Stimulated activated CD4-positive, alpha-beta T cell treated with anti-CD3 and anti-CD28 coated beads, Interleukin-15, amount 100 ng/mL, for 24 hours (primary cell): ENCODE measurements at places on chromosomes 2 and 18.
A peak's percentile ranks its signal among the peaks of the same experiment; 100 is the strongest.

DNA sequence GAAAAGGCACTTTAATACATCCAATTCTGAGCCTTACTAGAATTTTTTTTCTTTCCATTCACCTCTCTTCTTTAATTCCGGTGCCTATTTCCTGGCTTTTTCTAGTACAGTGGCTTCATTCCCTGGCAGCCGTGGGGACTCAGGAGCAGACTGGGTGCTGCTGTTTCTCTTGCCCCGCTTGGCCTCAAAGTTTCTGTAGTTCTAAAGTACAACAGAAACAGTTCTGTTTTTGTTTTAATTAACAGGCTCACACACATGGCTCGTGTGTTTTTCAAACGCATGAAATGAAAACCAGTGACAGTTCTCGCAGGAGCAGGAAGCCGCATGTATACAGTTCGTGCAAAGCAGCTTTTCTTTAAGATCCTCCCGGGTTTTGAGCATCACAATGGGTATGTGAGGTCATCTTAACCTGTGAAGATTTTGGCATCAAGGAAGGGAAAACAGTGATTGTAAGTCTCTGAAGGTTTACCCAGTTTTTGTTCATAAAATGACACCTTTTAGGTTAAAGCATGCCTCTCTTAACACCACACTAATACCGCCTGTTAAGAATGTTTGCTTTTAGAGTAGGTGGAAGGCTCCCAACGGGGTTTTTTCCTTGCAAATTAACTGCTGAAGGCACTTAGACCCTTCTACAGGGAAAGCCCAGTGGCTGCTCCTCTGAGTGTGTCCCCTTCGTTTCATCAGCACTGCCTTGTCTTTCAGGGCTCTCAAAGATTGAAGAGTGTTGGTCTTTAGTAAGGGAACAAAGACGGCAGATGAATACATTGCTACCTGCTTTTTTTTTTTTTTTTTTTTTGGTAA, 5.8 kb downstream of the FZD7 start:
- DNase-seq: no peak

GRCh38 chr2:37558623-37559022, 112.8 kb downstream of the CDC42EP3 start:
- DNase-seq: no peak

DNA sequence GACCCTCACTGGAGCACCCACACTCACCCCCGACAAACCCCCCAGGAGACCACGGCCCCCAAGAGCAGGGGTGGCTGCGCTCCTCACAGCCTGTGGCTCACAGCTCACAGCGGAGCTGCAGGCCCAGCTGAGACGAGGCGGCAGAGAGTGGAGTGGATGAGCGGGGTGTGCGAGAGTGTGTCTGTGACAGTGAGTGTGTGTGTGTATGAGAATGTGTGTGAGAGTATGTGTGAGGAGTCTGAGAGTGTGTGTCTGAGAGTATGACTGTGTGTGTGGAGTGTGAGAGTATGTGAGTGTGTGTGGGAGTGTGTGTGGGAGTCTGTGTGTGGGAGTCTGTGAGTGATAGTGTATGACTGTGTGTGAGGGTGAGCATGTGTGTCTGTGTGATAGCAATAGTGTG, 55.3 kb upstream of the ID2 start:
- no peak for DNase-seq

DNA sequence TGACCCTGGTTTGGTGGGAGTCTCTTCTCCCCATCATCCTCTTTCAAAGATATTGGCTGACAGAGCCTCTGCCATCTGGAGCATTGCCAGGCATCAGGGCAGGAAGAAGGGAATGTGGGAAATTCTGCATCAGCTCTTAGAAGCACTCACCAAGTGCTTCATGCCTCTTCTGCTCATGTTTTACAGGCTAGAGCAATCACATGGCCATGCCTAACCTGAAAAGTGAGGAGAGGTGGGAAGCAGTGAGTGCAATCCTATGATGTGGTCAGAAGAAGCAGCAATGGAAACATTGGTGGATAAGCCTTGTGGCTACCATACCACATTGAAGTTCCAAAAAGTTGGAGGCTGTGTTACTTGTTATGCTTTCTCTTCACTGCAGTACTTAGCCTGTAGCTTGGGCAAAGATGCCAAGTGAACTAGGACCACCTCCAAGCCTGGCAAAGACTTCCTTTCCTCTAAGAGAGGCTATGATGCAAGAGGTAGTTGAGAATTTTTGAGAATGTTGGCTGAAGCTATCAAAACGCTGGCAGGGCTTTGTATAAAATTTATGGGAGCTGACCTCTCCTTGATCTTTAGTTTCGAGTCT, 64.1 kb downstream of the BCL2L11 start:
- no peak for DNase-seq

DNA sequence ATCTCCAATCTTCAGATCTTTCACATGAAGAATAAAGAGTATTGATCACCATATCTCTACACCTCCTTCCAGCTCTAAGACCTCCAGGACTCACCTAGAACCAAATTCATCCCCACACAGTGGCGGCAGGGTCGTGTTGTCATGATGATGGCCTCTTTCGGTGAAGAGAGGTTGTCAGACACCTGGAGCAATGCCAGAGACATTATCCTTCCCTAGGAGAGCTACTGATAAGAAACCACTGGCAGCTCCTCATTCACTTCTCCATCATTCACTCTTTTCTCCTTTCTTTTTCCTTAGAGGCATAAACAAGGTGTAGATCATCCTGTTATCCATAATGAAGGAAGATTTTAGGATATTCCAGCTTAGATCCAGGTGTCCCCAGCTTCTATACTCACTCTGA, 197.9 kb upstream of the TNP1 start:
- DNase-seq: no peak

GRCh38 chr2:122078451-122078850, 323.0 kb downstream of the TSN start:
- DNase-seq: no peak

GRCh38 chr2:113116100-113116958, 11.1 kb upstream of the IL1RN start:
- DNase-seq: peak; percentile 22

GRCh38 chr2:200394045-200394444, 87.6 kb downstream of the SPATS2L start:
- no peak for DNase-seq

GRCh38 chr2:218322768-218323525, 30.6 kb upstream of the TMBIM1 start:
- DNase-seq: peak; percentile 67

DNA sequence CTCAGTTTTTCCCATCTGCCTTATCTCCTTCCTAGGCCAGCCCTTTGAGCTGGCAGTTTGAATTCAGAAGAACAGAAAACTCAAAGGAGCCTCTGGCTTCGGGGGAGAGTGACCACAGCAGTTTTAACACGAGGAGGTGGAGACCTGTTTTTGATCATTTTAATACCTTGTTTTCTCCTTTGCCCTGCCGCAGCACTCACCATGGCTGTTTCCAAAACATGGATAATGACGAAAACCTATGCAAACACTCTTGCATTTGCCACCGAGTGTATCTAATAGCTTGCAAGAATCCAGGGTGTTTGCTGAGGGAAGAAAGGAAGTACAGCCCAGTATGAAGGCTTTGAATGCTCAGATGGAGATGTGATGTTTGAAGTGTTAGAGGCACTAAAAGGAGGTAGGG, 167.1 kb downstream of the PRKCE start:
- DNase-seq: no peak

- no peak for DNase-seq
These were observed 342.6 kb downstream of the CELF4 start for GRCh38 chr18:37222999-37223378.
